ENCODE measurements at places on chromosomes 6 and 20.

DNA sequence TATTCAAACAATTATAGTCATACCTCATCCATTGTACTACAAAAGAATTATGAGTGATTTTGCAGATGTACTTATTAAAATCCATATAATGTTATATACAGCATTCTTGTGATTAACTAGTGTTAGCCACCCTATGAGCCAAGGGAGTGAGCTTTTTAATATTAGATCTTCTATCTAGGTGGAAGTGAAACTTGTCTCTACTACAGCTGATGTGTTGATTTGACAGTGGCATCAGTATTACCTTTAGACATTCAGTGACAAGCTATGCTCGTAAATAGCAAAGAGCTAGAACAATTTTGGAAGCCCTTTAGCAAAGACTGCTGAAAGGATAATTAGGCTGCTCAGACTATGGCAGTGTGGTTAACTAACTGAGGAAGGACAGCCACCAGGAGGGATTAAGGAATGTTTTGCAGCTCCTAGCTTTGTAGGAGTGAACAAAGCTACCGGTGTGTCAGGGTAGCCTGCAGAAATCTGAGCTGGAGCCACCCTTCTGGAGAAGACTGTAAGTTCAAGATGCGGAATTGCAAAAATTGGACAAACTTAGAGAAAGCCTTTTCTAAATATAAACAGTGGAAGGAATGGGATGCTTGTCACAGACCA lies 73.7 kb downstream of the AFG1L start:
- DNase-seq = no peak

DNA sequence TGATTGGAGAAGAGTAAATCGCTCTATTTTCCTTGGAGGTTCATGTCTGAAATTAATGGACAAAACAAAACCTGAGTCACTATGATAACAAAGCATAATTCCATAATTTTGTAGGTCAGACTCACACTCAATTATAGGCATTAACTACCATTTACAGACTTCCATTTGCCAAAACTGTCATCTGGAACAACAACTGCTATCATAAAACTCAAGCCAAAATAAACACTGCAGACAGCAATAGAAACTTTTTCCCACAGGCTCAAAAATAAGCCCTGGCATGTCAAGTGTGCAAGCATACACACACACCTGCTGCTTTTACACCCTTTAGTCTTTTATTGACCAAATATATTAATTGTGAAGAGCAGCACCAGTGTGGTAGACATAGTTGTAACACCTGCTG lies 7.1 kb downstream of the MRPS10 start:
- DNase-seq = no peak

GRCh38 chr6:137033828-137034227 lies 10.9 kb downstream of the IL20RA start:
- no peak for DNase-seq

DNA sequence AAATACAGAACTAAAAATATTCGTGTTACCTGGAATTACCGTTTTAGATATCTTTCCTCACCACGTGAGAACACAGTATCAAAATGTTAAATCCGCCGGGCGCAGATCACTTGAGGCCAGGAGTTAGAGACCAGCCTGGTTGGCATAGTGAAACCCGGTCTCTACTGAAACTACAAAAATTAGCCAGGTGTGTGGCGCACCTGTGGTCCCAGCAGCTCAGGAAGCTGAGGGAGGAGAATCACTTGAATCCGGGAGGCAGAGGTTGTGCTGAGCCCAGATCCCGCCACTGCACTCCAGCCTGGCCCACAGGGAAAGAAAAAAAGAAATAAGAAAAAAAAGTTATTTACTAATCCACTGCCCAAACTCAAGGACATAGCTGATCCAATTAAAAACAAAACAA lies 4.8 kb upstream of the DDX43 start:
- no peak for DNase-seq

DNA sequence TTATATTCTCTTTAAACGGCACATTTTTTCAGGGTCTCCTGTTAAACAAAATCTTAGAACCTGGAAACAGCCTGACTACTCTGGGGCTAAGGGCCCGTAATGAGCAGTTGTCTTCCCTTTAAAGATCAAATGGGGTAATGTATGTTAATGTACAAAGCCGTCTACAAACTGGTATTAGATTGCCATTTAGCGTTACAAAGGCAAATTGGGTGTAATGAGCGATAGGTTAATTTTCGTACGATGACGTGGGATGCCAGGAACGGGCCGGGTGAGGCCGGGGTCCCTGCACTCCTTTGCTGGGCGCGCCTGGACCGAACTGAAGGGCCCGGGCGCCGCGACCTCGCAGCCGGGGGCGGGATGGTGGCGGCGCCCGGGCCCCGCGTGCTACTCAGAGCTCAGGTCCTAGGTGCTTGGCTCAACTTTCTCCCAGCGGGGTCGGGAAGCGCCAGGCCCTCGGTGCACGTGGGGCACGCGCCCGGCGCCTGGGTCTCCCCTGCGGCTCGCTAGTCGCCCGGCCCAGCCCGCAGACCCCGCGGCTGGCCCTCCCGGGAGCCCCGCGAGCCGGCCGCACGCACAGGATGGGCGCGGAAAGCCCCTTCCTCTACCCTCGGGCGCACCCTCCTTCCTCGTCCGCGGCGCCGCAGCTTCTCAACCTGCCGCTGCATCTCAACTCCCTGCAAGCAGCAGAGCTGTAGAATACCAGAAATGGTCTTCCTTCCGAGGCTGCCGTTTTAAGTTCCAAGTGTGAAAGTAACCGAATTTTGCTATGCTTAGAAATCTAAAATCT lies 5.9 kb downstream of the NKX2-4 start:
- DNase-seq = no peak

- DNase-seq = no peak
These were observed 117.2 kb upstream of the BACH2 start for GRCh38 chr6:90413867-90414266.

- DNase-seq = no peak
These were observed 73.1 kb downstream of the NCOA3 start for GRCh38 chr20:47574616-47575364.

GRCh38 chr6:51743999-51744398 lies 343.4 kb downstream of the PKHD1 start:
- DNase-seq = no peak

- peak; percentile 28 for DNase-seq
These were observed 53.7 kb downstream of the ANKRD60 start for GRCh38 chr20:58174708-58175280.

- DNase-seq = no peak
These were observed 1954.4 kb upstream of the DEFB115 start for GRCh38 chr20:29302979-29303644.

DNA sequence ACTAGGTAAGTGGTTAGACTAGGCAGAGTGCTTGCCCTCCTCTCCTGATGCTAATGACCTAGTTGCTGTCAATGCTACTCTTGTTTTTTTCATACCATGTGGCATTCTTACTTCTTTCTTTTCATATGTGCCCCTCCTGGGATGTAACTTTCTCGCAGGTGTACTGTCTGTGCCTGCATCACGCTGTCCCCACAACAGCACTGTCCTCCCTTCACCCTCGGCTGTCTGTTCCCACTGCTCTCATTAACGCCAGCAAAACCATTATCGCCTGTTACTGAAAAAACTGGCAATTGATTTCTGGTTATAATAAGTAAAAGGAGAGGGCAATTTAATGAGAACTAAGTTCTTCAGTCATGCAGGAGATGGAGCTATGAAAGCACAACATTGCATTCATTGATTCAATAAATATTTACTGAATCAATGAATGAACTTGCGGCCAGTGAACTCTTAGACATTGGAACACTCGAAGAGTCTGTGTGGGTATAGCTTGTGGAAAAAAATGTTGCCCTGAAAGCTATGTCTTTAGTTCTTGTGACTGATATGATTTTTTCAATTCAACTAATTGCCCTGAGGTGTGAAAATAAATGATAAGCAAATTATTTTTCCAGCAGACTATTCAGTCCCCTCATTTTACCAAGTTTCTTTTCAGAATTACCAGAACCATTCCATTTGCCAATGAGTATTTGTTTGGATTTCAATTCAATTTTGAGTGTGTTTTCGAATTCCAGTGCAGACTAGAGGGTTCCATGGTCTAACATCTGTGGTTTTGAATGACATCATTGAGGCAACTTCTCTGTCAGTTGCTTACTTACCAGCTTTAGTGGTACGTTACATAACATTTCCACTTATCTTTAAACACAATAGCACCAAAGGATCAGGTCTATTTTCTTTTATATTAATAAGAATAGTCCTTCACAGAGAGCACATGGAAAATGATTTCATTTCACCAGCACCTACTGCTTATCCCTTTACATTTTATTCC lies 2.1 kb downstream of the SLC17A4 start:
- DNase-seq = no peak

All from smooth muscle cell of the brain vasculature (primary cell).